ENCODE measurements at places on chromosomes 5 and 9. TPM values are rescaled to one million over a fixed set of nuclear protein-coding genes. Genes with fewer than 3 reads are reported as not detected.

PCDHGA10 gene
- 1.4 TPM for polyA plus RNA-seq

HMCN2 gene
- polyA plus RNA-seq = 12.3 TPM

DNA sequence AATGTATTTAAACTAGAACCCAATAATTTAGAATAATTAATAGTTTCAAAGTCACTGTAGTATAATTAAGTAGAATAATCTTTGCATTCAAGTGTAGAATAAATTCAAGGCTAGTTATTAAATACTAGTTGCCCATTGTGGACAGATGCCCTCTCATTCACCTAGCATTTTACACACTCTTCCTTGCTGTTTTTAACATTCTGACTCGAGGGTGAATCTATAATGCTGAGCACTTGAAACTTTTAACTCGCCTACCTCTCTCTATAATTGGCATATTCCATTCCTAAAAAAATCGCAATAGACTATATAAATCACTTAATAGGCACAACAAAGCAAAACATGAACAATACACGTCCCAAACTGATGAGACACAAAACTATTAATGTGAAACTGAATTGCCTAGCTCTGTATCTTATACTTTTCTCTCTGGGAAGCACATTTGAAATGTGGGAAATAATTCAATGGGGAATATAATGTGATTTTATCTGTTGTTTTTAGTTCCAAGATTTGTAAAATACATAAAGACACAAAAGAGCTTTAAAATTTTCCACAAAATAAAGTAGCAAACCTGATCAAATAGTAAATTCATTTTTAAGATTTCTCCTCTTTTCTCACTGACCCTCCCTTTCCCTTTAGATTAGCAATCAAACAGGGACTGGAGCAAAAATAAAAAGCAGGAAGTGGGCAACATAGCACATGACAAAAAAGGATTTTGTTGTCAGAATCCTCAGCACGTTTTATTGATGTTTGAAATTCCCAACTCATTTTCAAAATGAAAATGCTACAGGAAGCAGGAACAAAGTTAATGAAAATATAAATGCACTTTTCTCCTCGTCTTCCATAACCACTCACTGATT is 295.6 kb downstream of the PDE4D start:
- DNase-seq = no peak

GRCh38 chr5:10447041-10447440 is 5.4 kb downstream of the ROPN1L start:
- DNase-seq = no peak

DNA sequence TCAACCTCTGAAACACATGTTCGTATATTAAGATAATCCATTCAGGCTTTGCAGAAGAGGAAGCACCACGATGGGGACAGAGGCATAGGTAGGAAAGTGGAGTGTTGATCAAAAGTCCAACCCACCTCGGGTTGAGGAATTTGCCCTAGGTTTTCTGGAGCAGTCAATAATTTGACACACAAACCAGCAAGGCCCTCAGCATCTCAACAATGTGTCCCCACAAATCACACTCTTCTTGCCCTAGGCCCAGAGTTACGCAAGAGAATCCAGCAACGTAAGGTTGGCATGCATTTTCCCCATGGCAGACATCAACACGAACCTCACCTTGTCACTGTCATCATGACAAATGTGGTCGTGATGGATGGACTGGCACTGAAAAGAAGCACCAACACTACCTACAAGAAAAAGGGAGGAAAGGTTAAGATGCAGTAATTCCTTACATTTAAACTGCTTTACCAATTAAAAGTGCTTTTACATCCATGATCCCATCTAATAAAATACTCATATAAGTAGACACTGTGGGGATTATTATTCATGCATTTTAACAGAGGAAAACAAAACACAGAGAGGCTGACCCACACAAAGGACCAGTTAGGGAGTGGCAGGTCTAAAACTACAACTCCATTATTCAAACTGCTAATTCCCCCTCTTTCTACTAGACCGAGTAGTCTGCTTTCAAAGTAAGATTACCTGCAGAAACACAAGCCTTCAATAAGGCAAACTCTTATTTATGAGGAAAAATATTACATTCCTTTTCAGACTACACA is 24.4 kb upstream of the RNF38 start:
- no peak for DNase-seq

CAVIN4 gene
- polyA plus RNA-seq = 276 TPM

DNA sequence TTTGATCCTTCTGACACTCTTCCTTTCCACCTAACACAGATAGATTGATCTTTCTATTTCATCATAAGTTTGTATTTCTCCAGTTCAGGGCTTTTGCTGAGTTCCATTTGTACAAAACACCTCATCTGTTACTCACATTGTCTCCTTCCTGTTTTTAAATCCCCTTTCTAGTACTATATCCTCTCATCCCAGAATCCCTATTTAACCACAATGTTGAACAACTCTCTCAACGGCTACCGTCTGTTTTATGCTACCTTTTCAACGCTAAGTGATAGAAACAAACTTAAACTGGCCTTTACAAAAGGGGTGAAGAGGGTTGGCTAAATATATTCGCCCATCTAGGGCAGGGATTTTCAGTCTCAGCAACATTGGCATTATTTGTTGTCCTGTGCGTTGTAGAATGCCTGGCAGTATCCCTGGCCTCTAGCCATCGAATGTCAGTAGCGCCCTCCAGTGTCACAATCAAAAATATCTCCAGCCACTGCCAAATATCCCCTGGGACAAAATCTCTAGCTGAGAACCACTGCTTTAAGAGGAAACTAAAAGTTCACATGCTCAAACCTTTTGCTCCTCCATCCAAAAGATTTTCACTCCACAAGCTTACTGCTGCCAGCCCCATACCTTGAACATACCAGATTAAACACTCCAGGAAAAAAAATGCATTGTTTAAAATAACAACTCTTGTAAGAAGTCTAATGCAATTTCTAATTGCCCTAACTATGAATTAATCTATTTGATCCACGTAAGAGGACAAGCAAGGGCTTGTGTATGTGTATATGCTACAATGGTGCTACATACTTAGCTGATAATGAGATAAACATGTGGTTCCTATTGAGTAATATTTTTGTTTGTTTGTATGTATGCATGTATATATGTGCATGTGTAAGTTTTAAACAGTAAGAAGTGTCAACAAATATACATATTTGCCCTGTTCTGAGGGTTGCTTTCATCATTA is 344.0 kb downstream of the PTPRD start:
- DNase-seq = no peak

GRCh38 chr5:149654231-149654630 is 72.9 kb downstream of the ARHGEF37 start:
- DNase-seq = no peak

FAM219A gene
- 11.7 TPM for polyA plus RNA-seq
